ENCODE measurements at places on chromosomes 4 and X. TPM values are rescaled to one million over a fixed set of nuclear protein-coding genes. Genes with fewer than 3 reads are reported as not detected.

GRCh38 chr4:2141022-2141761 is 82.1 kb downstream of the NAT8L start:
- DNase-seq, result no peak

- no peak for DNase-seq
Observed at GRCh38 chr4:52290466-52290865, 239.4 kb downstream of the SPATA18 start.

DNA sequence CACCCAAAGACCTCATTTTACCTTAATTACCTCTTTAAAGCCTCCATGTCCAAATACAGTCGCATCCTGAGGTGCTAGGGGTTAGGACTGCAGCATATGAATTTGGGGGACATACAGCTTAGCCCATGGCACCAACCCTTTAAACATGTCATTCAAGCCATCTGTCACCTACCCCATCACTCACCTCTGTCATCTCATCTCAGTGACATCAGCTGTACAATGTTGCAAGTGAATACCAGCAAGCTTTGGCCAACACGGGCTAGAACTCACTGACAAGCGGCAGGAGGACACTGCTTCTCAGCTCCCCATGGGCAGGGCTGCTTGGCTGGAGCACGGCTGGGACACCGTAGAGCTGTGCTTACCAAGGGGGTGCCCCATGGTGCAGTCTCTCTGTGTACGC is 107.5 kb downstream of the STK32B start:
- DNase-seq, result no peak

DNA sequence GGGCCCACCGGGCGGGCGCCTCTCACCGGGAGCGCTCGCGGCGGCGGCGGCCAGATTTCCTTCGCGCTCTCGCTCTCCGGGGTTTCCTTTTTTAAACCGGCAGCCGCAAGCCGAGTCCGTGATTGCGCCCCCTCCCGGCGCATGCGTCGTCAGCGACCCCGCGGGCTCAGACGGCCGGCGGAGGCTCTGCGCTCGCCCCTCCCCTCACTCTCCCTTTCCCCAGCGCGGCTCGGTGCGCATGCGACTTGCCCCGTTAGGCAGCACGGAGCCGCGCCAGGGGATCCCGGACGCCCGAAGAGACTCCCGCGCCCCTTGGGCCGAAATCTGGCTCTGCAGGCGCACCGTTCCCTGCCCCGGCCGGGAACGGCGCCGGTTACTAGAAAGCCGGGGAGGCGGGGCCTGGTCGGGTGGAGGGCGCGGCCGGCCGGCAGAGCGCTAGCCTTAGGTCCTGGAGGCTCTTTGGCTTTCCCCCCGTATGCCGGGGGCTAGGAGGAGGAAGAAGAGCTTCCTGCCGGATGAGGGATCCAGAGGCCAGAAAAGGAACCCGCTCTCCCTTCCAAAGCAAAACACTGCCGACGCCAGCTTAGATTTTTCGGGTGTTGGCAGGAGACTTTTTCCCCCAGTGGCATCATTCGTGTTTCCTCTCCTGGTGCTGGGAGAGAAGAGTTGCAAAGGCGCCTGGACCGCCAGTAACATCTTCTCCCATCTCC is at the start of gene CLOCK:
CLOCK (minus strand) TSS at position 154 of the 710 bp plus-strand sequence. CDS start 64,124 bp downstream, outside the sequence.
- peak; percentile 87 for DNase-seq

GRCh38 chrX:20672476-20672875 is 405.8 kb upstream of the RPS6KA3 start:
- DNase-seq, result no peak

- no peak for DNase-seq
Observed at GRCh38 chrX:13666836-13667235, 13.9 kb downstream of the TCEANC start.

GRCh38 chrX:29254515-29254914 is 667.3 kb downstream of the IL1RAPL1 start:
- no peak for DNase-seq

DNA sequence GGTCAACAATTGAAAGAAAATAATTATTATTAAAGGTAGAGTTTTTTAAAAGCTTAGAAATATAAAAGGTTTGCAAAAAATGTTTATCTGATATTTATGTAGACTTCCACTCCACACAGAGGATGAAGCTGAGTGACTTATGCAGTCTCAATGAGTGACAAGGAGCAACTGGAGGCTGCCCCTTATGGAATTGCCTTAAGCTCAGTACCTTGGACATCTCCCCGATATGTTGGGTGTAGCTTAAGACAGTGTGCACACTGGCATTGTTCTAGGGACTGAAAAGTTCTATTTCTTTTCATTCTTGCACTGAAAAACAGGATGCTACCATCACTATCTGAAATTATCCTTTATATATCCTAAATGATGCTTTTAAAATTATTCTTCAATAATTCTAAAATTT is 292.1 kb downstream of the PRDM5 start:
- no peak for DNase-seq

GRCh38 chrX:15930585-15930984 is 76.0 kb upstream of the AP1S2 start:
- peak; percentile 19 for DNase-seq

DNA sequence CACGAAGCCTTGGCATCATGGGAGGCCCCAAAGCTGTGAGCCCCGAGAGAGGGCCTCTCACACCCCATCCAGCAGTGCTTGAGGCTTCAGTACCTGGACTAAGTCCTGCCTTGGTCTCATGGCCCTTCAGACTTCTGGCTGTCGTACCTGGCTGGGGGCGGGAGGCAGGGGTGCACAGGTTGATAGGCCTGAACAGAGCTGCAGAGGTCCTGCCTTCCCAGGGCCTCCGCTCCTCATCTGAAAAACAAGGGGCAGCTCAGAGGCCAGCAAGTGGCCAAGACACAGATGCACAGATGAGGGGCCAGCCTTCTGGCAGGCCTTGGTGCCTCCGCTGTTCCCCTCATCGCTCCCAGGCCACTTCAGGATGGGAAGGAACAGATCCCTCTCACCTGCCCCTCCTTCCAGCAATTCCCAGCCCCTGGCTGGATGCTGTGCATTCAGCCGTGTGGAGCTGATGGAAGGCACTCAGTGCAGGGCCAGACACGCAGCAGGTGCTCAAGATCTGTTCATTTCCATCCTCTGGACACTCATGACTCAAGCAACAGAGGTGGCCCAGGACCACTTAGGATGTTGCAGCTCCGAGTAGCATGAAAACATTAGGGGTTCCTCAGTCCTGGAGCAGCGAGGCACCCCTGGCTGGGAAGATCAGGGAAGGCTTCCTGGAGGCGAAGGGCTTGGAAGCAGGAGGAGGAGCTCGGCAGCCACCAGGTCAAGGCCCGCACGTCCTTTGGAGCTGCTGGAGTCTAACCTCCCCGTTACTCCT is 1.4 kb downstream of the ZNF185 start:
- no peak for DNase-seq

DNA sequence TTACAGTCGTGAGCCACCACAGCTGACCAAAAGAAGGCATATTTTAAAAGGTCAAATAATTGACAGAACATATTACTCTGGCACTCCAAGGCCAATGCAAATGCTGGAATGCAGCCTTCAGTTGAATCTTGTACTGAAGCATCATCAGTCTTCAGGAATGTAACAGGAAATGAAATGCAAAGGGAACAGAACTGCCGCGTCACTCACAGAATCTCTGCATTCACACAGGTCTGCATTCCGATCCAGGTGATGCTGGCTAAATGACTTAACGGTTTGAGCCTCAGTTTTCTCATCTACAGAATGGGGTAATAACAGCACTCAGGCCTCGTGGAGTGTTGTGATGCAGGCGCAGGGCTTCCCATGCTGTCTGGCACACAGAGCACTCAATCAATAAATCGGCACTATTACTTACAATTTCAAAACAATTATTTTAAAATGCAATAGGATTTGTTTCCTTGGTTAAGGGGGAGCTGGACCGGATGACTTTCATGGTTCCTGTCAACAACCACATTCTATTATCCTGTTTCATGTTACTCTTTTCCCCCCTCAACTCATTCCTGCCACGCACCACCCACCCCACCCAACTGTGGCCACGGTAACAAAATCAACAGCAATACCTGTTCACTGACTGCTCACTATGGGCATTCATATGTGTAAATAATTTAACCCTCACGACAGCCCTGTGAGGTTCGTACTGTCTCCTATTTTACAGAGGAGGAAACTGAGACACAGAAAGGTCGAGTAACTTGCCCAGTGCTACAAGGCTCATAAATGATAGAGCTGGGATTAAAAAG is 32.4 kb downstream of the IGFBP7 start:
- DNase-seq, result no peak

GRCh38 chrX:36407836-36408235 is 488.3 kb downstream of the CFAP47 start:
- no peak for DNase-seq

- DNase-seq, result no peak
Observed at GRCh38 chr4:145982791-145983190, 44.2 kb upstream of the ZNF827 start.

- DNase-seq, result no peak
Observed at GRCh38 chrX:152810403-152810802, 20.2 kb downstream of the CETN2 start.

- DNase-seq, result no peak
Observed at GRCh38 chr4:119564106-119564505, 64.5 kb downstream of the PDE5A start.

DNA sequence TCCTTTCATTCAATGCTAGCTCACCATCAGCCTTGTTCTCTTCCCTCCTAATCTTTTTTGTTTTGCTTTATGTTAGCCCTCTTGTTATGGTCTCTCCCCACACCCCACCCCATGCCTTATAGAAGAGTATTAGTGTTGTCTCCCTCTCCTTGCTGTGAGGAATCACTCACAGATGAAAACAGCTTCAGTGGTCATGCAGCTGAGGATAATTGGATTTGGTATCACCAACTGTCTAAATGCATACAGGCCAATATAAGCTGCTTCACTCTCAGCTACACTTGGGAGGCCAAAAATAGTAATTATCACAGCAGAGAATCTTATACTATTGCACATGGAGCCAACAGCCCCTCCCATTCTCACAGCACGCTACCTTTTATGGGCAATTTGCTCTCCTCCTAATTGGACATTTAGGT is 494.6 kb upstream of the FAM241A start:
- no peak for DNase-seq

DNA sequence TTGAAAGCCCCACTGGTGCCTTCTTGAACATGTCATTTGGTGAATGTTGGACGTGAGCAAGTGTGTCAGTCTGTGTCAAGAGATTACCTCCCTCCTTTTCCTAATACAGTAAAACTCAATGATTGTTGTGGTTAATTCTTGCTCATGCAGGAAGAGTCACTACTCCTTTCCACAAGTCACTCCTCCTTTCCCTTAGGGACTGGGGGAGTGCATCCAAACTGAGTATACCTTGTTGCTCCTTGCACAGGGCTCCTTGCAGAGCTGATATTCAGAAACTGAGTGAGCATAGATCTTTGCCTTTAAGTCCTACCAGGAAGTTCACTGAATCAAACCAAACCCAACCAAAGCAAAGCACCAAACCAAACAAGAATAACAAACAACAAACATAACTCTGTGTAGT is 63.9 kb downstream of the GPR50 start:
- DNase-seq, result no peak

- no peak for DNase-seq
Observed at GRCh38 chr4:164464313-164464712, 289.6 kb upstream of the SMIM31 start.

NEUROG2 gene
- not detected for total RNA-seq

GC gene
- total RNA-seq, result not detected

AKAP14 gene
- not detected for total RNA-seq

GUCY2F gene
- not detected for total RNA-seq

PAK3 gene
- total RNA-seq, result not detected

CDX4 gene
- total RNA-seq, result not detected

AKAP4 gene
- not detected for total RNA-seq

MAGEC1 gene
- total RNA-seq, result not detected

LRAT gene
- 0.91 TPM for total RNA-seq

SSX4B gene
- total RNA-seq, result not detected

GYG2 gene
- 44.0 TPM for total RNA-seq

LANCL3 gene
- not detected for total RNA-seq

LRP2BP gene
- total RNA-seq, result 0.20 TPM

All from Caco-2 (cell line).